ENCODE measurements at places on chromosomes 6 and 20.
A peak's percentile ranks its signal among the peaks of the same experiment; 100 is the strongest.

DNA sequence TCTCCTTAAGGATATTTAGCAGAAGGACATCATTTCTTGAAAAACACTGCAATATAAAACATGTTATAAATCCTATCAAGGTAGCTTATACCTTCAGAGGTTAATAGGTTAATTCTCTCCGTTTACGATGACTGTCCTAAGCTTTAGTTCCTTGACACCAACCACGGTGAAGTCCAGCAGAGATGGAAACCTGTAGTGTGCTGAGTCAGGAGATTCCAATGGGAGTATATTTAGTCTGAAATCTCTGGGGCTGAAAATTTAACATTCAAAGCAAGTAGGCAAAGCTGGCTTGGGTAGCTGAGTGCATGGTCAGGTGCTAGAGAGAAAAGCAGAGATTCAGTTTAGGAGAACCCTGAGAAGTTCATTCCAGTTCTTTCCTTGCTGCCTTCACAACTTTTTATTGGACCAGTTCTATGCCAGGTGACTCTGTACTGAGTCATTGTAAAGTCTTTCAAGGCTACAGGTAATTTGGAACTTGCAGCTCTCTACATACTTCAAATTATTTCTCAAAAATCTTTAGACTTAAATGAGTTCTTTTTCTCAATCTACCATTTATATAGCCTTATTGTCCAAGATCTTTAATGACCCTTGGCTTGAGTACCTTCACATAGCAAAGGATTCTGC lies 1009.4 kb upstream of the FLRT3 start:
- no peak for DNase-seq

- no peak for DNase-seq
These were observed 75.2 kb upstream of the ADGRF1 start for GRCh38 chr6:47117314-47117713.

DNA sequence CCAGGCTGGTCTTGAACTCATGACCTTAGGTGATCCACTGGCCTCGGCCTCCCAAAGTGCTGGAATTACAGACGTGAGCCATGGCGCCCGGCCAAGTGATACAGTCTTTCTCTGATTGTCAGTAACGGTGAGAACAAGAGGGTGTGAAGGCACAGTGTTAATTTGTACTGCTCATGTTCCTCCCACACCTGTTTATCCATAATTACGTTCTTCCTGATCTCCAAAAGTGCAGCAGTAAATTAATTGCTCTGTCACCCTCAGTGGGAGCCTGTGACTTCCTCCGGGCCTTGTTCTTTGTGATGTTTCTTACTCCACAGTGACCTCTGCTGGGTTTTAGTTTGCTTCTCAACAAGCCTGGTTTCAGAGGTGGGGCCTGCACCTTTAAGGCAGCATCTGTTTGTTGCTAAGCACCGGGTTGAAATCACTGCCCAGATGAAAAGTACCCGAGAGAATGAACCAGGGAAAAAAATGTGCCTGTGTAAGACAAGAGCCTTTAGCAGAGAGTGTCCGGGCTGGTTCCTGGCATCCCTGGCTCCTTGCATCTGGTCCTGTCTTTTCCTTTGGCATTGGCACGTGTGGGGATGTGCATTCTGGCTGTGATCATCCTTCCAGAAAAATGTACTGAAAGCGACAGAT lies 89.1 kb upstream of the CLDN20 start:
- peak; percentile 79 for DNase-seq

- no peak for DNase-seq
These were observed 78.4 kb upstream of the SLC22A23 start for GRCh38 chr6:3535033-3535775.

DNA sequence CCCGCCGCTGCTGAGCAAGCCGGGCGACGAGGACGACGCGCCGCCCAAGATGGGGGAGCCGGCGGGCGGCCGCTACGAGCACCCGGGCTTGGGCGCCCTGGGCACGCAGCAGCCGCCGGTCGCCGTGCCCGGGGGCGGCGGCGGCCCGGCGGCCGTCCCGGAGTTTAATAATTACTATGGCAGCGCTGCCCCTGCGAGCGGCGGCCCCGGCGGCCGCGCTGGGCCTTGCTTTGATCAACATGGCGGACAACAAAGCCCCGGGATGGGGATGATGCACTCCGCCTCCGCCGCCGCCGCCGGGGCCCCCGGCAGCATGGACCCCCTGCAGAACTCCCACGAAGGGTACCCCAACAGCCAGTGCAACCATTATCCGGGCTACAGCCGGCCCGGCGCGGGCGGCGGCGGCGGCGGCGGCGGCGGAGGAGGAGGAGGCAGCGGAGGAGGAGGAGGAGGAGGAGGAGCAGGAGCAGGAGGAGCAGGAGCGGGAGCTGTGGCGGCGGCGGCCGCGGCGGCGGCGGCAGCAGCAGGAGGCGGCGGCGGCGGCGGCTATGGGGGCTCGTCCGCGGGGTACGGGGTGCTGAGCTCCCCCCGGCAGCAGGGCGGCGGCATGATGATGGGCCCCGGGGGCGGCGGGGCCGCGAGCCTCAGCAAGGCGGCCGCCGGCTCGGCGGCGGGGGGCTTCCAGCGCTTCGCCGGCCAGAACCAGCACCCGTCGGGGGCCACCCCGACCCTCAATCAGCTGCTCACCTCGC lies 1.5 kb downstream of the ARID1B start:
- DNase-seq, result no peak

- DNase-seq, result no peak
These were observed 206.0 kb upstream of the MARCKS start for GRCh38 chr6:113651120-113651519.

DNA sequence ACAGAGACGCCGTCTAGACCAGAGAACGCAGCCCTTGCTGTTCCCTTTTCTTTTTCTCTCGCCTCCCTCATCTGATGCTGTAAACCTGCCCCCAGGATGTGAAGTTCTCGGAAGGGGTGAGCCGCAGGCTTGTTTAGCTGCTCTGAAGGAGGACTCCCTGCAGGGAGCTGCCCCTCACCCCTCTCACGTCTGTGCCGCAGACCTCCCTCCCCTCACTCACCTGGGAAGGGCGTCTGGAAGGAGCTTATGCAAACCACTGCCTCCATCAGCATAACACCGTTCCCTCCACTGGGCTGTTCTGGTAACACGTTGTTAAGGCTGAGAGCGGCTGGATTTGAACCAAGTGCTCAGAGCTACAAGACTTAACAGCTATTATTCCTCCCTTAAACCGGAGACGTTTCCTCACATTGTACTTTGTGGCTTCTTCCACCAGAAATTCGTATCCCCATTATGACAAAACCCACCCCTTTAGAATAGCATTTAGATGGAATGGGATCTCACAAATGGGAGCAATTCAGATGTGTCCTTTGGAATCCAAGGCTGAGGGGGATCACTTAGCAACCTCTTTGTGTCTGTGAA lies 99.8 kb downstream of the SMOC2 start:
- no peak for DNase-seq

DNA sequence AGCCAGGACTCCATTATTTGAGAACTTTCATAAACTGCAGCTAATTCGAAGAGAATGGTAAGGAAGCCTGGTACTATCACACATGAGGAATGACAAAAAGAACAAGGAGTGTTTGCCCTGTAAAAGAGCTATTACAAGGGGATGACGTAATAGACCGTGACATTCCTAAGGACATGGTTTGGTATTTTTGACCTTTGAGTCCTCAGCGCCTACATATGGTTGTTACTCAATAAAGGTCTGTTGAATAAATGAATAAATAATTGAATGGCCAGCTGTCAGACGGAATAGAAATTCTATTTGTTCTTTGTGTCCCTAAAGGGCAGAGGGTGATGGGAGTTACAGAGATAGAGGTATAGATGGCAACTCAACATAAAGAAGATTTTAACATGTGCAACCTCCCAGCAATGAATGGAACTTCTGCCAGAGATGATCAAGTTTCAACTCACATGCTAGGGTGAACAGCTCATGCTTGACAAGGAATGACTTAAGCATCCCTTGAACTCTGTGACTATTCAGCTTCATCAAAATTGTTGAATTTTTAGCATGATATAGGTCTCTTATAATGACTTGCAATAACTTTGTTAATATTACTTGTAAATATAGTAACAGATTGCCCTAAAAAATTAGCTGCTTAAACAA lies 115.4 kb downstream of the TENT5A start:
- DNase-seq, result no peak

- no peak for DNase-seq
These were observed 129.8 kb upstream of the GJE1 start for GRCh38 chr6:142002825-142003405.

DNA sequence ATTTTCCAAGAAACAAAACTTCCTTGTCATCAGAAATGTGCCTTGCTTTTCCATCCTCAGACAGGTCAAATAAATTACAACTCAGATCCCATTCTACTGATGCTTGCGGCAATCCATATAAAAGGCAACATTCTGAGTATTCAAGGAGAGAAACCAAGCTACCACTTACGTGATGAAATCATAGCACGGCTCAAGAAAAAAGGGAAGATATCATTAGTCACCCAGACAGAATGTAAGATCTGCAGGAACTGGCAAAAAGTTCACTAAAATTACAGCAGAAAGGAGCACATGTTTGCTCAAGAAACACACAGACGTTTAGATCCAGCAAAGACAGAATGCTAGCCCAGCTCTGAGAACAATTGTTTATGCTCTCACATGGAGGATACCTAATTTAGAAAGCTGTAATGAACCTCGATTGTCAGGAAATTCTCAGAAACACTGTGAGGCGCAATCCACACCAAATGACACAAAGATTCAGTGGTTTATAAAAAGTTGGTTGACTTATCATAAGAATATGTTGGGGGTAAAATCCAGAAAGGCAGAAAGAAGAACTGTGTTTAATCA lies 304.2 kb downstream of the ADGRG6 start:
- DNase-seq, result no peak

All from cerebellum (tissue), 4 donors.